ENCODE measurements at places on chromosomes 13 and 19. TPM values are rescaled to one million over a fixed set of nuclear protein-coding genes. Genes with fewer than 3 reads are reported as not detected.
A peak's percentile ranks its signal among the peaks of the same experiment; 100 is the strongest.

DNA sequence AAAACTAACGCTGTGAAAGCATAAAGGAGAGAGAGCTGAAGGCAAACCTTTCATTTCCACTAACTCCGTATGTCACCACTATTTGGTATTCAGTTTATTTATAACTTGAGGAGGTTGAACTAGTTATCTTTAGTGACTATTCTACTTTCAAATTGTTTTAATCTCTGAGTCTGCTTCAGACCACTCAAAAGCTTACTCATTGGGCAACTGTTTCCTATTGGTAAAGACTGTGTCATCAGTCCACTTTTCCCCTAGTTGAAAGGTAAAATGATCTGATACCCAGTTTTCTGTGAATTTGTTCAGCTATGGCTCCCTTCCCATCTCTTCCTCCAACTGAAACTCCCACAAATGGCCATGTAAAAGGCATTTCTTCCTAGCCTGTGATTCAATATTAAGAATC lies 39.1 kb downstream of the TEX26 start:
- no peak for DNase-seq

- no peak for DNase-seq
Observed at GRCh38 chr19:23799321-23799720, 40.6 kb upstream of the ZNF681 start.

GRCh38 chr19:38653028-38653571 lies 5.7 kb downstream of the ACTN4 start:
- DNase-seq, result peak; percentile 83

- peak; percentile 71 for DNase-seq
Observed at GRCh38 chr19:3184847-3185460, 776 bp upstream of the NCLN start.

DNA sequence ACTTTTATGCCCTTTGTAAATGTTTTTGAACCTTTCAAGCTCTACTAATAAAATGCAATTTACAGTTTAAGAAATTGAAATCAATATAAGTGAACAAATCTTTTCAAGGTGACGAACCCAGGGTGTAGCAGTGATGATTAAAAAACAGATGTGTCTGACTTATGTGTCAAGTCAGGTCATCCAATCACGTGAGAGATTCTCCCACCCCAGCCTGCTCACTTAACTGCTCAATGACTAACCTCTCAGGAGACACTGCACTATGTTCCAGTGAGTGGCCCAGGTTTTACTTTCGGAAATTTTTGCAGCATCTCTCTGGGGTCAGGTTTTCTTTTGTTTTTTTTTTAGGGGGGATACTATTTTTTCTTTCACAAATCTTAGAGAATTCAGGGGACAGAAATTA lies 60.7 kb downstream of the ZNF429 start:
- DNase-seq, result no peak

GRCh38 chr13:27482983-27483382 lies 32.6 kb upstream of the MTIF3 start:
- DNase-seq, result peak; percentile 52

DNA sequence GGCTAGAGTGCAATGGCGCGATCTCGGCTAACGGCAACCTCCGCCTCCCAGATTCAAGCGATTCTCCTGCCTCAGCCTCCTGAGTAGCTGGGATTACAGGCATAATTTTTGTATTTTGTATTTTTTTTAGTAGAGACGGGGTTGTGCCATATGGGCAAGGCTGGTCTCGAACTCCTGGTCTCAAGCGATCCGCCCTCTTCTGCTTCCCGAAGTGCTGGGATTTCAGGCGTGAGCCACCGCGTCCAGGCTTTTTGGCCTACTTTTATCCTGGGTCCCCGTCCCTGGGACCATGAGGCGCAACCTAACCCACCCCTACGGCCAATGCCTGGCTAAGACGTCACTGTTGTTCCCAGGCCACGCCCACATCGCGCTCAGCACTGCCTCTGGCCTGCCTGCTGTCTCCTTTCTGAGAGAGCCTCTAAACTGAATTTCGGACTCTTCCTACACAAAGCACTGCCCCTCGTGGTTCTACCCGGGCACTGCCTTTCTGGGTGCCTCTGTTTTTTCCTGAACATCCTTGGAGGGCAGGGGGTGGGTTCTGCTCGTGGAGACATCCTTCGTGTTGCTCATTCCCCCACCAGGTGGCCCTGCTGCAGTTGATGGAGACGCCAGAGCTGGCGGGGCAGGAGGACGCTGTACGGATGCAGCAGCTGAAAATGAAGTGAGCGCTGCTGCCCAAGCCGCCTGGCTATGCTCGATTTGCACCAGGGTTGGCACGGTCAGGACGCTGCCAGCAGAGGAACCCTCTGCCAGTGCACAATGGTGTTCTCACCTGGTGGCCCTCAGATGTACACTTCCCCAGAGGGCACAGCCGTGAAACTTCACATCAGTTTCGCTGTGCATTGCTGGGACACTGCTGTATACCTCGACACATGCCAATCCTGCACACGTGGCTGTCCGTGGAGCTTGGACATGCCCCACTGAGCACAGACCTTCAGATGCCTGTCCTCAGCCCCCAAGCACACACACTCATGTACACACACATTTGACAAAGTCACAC lies 2.0 kb downstream of the REX1BD start:
- peak; percentile 66 for DNase-seq

GRCh38 chr13:70424928-70425327 lies 316.7 kb upstream of the KLHL1 start:
- DNase-seq, result no peak

DNA sequence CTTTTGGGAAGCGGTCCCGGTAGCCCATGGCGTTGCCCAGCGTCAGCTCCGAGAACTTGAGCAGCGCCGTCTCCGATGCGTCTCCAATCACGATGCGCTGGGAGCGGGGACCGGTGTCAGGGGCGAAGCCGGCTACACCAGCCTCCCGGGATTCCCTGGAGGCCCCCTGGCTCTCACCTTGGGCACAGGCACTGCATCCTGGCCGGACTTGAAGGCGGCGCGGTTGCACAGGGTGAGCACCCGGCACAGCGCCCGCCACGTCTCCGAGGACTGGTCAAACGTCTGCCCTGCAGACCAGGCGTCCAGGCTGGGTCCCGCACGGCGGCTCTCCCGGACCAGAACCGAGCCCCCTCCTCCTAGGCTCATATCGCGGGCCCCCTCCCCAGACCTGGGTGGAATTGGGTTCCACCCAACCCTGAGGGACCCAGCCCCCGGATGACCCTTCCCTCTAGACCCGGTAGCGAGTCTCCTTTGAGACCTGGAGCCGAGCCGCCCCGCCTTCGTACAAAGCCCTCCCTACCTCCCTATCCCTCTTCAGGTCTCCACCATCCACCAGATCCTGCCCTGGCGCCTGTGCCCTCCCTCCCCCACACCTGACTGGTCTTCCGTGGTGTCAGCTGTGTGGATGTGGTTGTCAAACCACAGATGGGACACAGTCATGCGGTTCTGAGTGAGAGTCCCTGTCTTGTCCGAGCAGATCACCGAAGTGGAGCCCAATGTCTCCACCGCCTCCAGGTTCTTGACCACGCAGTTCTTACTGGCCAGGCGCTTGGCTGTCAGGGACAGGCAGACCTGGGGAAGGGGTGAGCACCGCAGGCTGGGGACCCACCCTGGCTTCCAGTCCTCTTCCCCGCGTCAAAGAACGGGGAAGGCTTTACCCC lies 4.8 kb downstream of the ATP4A start:
- no peak for DNase-seq

The CAMSAP3 gene
- 0.26 TPM for total RNA-seq

The POU2F2 gene
- 0.11 TPM for total RNA-seq

The DCLK1 gene
- 4.7 TPM for total RNA-seq

The CERS4 gene
- total RNA-seq, result 20.5 TPM
